ENCODE measurements at places on chromosomes 1 and 21.

GRCh38 chr1:19973616-19974015, 5.8 kb downstream of the PLA2G2A start:
- no peak for DNase-seq

DNA sequence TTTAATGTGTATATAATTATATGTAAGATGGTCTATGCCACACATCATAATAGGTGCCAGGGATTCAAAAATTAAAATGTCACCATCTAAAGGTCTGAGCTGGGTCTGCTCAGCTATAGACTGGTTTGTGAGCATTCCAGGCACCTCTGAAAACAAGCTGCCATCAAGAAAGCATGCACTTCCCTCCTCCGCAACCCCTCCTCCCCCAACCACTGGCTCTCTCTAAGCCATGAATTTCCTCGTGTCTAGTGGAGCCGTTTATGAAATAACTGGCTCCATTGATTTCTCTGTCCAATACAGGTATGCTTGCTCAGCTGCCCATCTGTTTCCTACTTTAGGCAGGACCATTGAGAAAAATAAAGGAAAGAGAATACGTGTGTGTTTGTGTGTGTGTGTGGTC, 522.6 kb upstream of the PLXNA2 start:
- no peak for DNase-seq

GRCh38 chr1:43442756-43443155, 11.0 kb downstream of the HYI start:
- peak; percentile 24 for DNase-seq

DNA sequence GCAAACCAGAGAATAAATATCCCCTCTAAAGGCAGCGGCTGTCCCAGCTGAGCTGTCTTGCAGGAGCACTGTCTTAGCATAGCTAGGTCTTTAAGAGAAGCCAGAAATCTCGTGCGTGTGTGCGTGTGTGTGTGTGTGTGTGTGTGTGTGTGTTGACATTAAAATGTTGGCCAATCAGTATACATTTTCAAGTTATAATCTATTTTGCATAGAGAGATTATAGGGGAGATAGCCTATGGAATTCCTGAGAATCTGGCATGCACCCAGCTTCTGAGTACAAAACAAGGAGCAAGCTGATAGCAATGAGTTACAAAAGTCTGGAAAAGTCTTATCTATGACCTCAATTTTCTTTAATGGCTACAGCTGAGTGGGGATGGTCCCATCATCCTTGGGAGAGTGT, 17.7 kb downstream of the METTL13 start:
- DNase-seq: no peak
